ENCODE measurements at places on chromosomes 1 and 21.

DNA sequence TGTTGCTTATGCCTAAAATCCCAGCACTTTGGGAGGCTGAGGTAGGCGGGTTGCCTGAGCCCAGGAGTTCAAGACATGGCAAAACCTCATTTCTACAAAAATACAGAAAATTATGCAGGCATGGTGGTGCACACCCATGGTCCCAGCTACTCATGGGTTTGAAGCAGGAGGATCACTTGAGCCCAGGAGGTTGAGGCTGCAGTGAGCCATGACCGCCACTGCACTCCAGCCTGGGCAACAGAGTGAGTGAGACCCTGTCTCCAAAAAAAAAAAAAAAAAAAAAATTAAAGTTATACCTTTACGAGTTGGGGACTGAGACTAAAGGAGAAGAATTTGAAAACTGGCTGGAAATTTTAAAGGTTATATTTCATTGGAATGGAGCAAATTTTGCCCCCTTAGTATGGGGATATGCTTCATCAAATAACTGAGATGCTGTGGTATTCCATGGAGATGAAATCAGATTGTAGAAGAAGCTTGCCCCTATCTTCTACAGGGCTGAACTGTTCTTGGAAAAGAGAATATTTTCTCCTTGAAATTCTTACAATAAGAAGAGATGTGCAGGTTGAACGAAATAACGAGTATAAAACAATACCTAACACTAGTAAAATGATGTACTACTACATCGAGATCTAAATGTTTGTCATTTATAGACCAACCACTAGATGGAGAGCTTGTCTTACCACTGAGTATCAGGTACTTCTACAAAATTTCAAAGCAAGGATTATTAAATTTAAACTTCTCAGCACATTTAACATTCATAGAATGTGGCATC, 34.9 kb upstream of the SCYL3 start:
- no peak for DNase-seq

DNA sequence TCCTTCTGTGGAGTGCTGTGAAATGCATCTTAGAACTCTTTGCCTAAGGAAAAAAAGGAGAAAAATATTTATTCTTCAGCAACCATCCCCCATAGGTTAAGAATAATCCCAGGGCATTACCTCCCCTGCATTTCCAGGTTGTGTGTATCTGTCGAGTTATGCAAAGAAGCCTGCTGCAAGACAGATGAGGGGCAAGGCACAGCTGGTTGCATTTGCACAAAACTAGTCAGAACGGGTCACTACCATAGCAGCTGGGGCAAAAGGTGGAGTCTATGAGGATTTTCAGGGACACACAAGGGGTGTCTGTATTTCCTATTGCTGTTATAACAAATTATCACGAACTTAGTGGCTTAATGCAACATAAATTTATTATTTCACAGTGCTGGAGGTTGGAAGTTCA, 443.4 kb upstream of the C1orf87 start:
- DNase-seq, result no peak

DNA sequence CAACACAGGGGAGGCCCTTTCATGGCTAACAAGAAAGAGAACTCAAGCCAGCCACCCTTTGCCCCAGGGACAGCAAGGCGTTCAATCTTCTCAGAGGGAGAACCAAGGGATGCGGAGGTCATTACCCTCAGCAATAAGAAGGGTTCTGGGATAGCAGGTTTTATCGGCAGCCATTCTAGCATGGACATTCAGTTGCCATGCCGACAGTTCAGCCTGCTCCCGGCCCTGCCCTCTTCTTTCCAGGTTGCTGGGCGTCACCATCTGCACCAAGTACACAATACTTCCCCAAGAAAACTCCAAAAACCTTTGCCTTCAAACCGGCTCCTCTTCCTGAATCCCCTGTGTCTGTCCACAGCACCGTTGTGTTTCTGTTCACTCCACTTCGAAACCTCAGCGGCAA, 47.1 kb downstream of the SYT2 start:
- no peak for DNase-seq

- no peak for DNase-seq
Measured at GRCh38 chr1:78045563-78045925, 222 bp upstream of the GIPC2 start.

DNA sequence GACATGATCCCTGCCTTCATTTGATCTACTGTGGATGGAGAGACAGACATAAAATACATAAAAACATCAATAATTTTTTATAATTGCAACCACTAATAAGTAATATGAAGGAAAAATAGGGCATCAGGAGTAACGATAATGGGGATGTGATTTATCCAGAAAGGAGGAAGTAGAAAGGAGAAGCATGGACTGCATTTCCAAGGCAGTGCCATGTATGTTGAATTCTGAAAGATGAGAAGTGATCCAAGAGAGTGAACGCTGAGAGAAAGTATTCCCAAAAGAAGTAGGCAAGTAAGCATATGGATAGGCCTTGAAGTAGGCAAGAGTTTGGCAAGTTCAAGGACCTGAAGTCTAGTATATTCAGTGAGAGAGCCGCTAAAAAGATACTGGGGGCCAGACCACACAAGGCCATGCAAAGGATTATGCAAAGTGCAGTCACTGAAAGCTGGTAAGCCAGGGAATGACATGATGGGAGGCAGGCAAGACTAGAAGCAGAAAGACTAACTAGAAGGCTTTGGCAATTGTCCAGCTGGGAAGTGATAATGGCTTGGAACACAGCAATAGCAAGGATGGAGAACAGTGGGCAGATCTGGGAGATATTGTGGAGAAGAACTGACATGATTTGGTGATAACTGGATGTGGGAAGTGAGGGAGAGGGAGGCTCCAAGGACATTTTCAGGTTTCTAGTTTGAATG, 85.9 kb downstream of the TM2D1 start:
- DNase-seq, result no peak

DNA sequence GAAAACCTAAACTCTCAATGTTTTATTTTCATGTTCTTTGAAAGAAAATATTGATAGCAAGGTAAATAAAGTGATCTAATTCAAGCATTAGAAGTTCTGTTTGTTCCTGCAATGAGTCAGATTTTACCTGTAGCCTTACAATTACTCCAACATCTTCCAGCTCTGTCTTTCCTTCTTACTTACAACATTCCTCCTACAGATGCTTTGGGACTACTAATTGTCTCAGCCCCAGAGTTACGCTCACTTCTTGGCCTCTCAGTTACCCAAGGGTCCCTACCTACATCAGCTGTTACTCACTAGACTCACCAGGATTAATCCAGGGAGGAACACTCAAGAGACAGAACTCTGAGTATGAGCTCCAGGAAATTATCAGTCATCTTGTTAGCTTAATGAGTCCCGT, 26.4 kb downstream of the OR14A16 start:
- no peak for DNase-seq

GRCh38 chr1:65027666-65028358, 61.5 kb upstream of the JAK1 start:
- no peak for DNase-seq
